Stimulated activated CD4-positive, alpha-beta T cell treated with anti-CD3 and anti-CD28 coated beads, Interleukin-1b, Interleukin-23, amount 100 ng/mL, for 24 hours (primary cell): ENCODE measurements at places on chromosomes 2 and 18.

DNA sequence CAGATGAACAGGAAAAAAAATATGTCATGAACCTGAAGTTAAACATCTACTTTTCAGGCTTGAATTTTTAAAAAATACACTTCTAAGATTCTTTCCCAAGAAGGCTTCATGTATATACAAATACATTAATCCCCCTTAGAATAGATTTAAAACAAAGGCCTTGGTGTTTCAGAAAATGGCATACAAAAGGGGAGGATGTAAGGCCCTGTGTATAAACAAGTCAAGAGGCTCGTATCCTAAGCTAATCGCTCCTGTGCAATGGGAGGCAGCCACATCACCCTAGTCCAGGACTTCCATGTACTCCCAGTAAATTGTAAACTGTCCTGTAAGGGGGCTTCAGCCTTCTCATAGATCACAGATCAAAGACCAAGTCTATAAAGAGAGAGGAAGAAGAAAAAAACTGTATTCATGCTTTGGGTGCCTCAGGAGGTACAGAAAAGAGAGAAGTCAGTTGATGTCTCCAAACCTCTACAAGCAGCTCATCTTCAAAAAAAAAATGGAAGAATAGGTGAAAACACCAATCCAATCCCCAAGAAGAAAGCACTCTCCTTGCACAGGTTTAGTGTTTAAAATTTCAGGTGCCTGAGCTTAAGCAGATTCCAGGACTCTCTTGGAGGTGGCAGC is 53.9 kb downstream of the ANKRD44 start:
- DNase-seq, result no peak

GRCh38 chr2:55176094-55176415 is 56.0 kb downstream of the CLHC1 start:
- no peak for DNase-seq

DNA sequence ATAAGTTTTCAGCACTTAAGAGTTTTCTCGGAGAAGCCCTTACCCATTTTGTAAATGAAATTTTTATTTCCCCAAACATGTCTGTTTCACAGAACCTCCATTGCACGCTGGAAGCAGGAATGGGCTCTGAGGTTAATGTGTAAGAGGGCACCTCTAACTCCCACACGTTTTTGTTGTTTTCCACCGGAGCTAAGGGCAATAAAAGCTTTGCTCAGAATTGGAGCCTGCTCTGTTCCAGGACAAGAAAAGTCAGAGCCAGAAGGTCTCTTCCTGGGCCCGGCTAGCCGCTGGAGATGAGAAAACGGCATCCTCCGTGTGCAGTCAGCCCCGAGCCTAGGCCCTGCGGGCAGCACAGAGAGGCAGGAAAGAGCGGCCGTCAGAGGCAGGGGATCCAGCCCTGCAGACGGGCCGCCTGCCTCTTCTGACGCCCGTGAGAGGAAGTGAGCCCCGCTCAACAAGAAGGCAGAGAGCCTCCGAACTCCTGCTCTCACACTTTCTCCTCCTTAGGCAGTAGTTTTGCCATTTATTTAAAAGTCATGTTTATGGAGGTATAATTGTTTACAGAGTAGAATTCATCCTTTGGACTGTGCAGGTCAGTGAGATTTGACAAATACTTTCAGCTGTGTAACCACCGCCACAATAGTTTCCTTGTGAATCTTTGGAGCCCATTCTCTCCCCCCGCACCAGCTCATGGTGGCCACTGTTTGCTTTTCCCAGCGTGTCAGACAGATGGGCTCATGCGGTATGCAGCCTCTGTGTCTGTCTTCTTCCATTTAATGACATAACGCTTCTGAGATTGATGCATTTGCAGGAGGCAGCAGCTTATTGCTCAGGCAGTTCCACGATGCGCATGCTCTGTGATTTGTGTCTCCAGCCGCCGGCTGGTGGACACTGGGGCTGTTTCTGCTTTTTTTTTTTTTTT is 117.3 kb downstream of the GALR1 start:
- DNase-seq, result no peak

GRCh38 chr2:71894261-71894660 is 253.4 kb downstream of the CYP26B1 start:
- no peak for DNase-seq

GRCh38 chr2:202589582-202589949 is 45.2 kb upstream of the FAM117B start:
- DNase-seq, result no peak

- DNase-seq, result no peak
Observed at GRCh38 chr18:4593895-4594294, 138.8 kb upstream of the DLGAP1 start.

- DNase-seq, result no peak
Observed at GRCh38 chr2:223729781-223730180, 107.6 kb downstream of the AP1S3 start.

- no peak for DNase-seq
Observed at GRCh38 chr2:107635883-107636282, 190.8 kb upstream of the RGPD4 start.

GRCh38 chr2:236702657-236703372 is 133.2 kb downstream of the ACKR3 start:
- DNase-seq, result no peak

GRCh38 chr2:237694415-237695194 is 67.2 kb downstream of the LRRFIP1 start:
- no peak for DNase-seq

DNA sequence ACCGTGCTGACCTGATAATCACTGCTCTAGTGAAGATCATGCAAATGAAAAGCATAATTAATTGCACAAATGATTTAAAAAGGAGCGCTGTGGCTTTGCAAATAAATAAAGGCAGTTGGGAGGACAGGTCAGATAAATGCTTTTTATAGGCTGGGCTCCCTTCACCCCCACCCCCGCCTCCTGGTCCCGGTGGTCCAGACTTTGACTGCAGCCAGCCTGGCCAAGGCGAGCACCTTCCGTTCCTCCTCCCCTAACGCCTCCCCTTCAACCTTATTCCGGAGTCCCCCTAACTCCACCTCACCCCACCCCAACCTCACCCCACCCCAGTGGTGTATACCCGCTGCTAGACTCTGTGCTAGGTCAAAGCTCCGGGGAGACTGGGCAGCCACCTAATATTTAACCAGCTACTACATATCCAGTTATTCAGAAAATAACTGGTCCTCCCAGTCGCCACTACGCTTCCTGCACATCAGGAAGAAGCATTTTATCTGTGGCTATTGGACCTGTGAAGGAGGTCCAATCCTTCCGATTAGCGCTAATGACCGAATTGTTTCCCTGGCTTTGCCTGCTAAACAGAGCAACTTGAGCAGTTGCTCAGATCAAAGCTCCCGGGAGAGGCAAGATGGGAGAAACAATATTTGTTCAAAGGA is 3.7 kb upstream of the SP9 start:
- no peak for DNase-seq

DNA sequence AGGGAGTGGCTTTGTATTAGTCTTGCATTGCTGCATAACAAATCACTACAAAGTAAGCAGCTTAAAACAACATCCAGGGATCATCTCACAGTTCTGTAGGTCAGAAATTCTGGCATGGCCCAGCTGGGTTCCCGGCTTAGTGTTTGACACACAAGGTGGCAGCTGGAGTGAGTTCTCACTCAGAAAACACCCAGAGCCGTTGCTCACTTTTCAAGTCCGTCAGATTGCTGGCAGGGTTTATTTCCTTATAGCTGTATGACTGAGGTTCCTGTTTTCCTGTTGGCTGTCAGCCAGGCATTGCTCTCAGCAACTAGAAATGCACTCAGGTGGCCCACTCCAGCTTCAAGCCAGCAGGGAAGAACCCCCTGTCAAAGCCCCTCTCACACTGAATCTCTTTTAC is 324.1 kb downstream of the CCDC178 start:
- no peak for DNase-seq

DNA sequence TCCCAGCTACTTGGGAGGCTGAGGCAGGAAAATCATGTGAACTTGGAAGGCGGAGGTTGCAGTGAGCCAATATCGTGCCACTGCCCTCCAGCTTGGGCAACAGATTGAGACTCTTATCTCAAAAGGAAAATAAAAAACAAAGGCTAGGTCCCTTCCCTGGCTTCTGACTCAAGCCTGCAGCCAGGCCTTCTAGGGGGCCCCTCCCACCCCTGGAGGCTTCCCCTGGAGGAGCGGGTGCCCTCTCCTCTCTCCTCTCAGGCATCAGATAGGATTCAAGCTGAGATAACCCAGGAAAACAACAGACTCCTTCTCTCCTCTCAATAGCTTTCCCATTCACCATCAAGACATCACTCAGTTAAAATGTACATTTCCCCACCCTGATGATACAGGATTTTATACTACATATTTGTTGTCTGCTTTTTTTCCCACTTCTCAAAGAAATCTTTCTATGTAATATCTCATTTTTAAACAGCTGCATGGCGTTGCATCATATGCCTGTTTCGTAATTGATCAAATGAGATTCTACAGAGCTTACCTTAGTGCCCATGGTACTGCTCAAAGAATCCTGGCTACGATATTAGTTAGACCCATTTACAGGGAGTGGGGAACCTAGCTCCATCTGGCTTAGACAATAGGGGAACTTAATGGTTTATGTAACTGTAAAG is 20.6 kb upstream of the C2orf72 start:
- no peak for DNase-seq

GRCh38 chr2:172709566-172710291 is 25.9 kb upstream of the RAPGEF4 start:
- no peak for DNase-seq

GRCh38 chr18:39681061-39681460 is 2115.5 kb upstream of the CELF4 start:
- DNase-seq, result no peak

DNA sequence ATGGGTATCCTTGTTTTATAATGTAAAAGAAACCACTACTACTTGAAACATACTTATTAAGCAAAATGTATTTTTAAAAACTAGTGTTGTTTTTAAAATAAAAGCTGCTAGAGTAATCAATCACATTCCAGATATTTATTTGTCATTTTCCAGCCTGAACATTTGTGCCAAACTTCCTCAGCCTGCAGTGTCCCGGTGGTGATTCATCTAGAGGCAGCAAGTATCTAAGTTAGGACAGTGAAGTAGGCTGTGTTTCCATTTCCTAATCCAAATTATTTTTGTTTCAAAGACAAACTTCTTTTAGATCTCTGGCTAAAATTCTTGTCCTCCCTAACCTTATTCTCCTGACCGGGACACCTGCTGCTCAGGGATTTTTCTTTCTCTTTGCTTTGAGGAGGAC is 12.8 kb upstream of the GCG start:
- DNase-seq, result no peak
